ENCODE measurements at places on chromosomes 2 and 18. TPM values are rescaled to one million over a fixed set of nuclear protein-coding genes. Genes with fewer than 3 reads are reported as not detected.
A peak's percentile ranks its signal among the peaks of the same experiment; 100 is the strongest.

- no peak overlapping the region for H3K27ac ChIP-seq
- DNase-seq, result peak; percentile 1
Measured at GRCh38 chr2:54455131-54455562, 980 bp upstream of the SPTBN1 start.

DNA sequence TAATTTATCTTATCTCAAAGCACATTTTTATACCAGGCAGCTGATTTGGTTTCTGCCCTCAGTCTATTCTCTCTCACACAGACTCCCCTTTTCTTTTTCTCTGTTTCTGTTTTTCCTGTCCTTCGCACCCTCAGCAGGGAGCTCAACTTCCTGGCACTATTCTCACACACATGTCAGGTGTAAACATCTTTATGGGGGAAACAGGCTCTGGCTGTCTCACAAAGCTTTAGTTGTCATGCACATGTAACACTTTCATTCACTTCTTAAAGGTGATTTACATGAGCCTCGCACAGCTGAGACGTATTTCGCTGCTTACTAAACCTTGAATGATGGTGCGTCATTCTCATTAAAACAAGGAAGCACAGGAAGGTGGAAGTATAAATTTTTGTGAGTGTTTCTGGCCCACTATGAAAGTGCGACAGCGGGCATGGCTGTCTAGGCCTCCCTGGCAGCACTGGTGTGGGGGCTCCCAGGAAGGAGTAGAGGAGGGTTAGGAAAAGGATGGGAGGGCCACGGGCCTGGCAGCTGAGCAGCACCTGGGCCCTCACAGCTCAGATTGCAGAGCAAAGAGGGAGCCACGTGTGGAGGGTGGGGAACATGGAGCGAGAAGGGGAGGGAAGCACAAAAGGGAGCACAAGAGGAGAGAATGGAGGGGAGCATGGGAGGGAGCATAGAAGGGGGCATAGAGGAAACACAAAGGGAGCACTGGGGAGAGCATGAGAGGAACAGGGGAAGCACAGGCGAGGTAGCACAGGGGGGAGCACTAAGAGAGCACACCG lies 46.2 kb upstream of the SNTG2 start:
- no peak for DNase-seq
- no peak overlapping the region for H3K4me3 ChIP-seq
- H3K27ac ChIP-seq, result no peak overlapping the region
- H3K4me1 ChIP-seq, result no peaks in the 10 kb centered on the region

Gene IL36RN
- total RNA-seq, result not detected

Gene SPDYA
- 1.5 TPM for total RNA-seq

Gene UGT1A8
- not detected for total RNA-seq

GRCh38 chr2:170360546-170361089 lies 182.7 kb downstream of the MYO3B start:
- DNase-seq, result no peak
- no peak overlapping the region for H3K4me3 ChIP-seq
- H3K27ac ChIP-seq, result no peak overlapping the region
- peaks cover 43% of the 10 kb centered on the region for H3K4me1 ChIP-seq

DNA sequence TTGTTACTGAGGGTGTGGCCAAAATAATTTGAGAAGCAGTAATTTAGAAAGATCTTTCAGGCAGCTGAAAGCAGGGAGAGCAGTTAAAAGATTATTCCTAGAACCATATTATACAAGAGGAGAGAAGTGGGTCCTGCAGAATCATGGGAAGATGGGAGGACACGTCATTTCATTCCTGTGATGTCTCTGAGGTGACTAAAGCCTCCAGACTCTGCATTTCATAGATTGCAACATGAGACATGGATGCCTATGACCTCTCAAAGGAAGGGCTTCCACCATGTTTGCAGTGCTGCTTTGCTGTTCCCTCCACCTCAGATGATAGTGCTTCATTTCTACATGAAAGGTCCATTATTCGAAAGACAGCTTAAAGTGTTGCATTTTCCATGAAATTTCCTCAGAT lies 788.4 kb downstream of the TSN start:
- no peaks in the 10 kb centered on the region for H3K4me1 ChIP-seq
- no peaks in the 10 kb centered on the region for H3K36me3 ChIP-seq
- H3K4me3 ChIP-seq, result no peak overlapping the region
- H3K27ac ChIP-seq, result no peak overlapping the region

- H3K4me3 ChIP-seq, result no peak overlapping the region
- H3K4me1 ChIP-seq, result no peaks in the 10 kb centered on the region
- no peaks in the 10 kb centered on the region for H3K27me3 ChIP-seq
Measured at GRCh38 chr2:233009661-233010060, 3.4 kb downstream of the NGEF start.

DNA sequence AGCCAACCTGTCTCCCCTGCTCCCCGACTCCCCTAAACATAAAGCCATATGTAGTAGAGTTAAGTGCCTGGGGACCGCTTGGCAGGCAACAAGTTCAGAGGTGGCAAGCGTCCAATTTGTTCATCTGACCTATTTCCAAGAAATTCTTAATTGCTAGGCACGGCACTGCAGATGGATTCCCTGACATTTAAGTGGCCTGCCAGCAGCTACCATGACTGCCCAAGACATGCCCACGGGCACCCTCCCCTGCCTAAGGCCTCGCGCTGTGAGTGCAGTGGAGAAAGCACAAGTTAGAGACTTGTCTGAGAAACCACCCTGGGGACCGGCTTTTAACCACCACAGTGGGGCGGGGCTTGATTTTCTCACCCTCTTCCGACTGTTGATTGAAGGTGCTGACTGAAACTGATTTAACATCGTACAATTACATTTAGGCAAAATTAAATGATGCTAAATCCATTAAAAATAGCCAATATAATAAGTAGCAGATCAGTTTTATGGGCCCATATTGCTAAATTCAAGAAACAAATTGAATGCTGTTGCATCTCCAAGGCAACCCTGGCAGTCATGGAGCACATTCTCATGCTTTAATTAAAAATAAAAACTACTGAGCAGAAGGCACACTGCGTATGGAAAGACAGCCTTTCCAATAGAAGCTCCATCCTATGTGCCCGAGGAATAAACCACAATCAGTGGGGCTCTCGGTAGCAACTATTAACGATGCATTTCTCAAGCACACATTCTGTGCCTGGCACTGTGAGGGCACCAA lies 163.6 kb upstream of the ACAA2 start:
- no peaks in the 10 kb centered on the region for H3K4me1 ChIP-seq
- H3K4me3 ChIP-seq, result no peak overlapping the region
- peaks cover 7% of the 10 kb centered on the region for H3K27me3 ChIP-seq

DNA sequence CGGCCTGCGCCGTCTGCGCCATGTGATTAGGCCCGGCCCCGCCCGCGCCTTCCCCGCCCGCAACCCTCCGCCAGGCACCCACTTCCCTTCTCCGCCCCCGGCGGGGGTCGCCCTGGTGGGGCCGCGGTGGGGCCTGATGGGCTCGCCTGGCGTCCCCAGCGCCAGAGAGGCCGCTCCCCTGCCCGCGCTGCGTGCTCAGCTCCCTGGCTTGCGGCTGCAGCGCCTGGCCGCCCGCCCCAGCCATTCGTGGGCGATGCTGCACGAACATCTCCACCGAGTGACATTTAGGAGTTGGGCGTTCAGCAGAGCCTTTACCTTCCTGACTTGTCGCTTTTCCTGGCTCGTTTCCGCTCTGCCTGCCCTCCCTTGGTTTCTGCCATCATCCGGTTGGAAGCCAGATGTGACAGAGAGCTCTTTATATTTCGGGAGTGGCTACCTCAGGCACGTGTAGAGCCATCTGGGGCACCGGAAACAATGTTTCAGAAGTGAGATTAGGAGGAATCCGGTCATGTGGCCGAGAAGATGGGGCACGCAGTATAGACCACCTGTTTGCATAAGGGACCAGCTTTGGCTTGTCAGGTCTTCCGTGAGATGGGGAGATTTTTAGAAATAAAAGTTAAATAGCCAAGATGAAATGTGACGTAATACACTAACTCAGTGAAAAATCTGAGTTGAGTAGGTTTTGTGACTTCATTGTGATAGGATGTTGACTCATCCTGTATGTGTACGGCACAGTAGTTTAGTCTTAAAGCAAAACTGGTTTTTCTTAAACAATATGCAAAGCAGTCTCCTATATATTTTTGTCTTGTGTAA lies 1.2 kb downstream of the GLS start:
- H3K4me1 ChIP-seq, result peaks cover 35% of the 10 kb centered on the region
- H3K27me3 ChIP-seq, result no peaks in the 10 kb centered on the region
- H3K4me3 ChIP-seq, result peak overlapping the region; percentile 94

DNA sequence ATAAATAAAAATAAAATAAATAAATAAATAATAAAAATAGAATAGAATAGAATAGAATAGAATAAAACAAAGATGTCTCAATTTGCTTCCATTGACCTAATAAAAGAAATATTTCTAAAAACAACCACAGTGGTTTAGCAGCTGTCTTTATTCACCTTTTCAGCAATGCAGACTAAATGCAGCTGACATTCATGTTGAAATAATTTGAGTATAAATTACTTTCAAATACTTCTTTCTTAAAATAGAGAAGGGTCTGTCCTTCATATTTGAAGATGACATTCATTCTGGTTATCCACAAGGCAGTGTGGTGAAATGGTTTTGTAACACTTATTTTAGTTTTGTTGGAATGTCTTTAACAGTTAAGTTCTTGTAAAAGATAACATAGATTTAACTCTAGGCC lies 469.4 kb downstream of the IRS1 start:
- no peaks in the 10 kb centered on the region for H3K27me3 ChIP-seq
- H3K4me1 ChIP-seq, result no peaks in the 10 kb centered on the region
- no peak overlapping the region for H3K4me3 ChIP-seq

DNA sequence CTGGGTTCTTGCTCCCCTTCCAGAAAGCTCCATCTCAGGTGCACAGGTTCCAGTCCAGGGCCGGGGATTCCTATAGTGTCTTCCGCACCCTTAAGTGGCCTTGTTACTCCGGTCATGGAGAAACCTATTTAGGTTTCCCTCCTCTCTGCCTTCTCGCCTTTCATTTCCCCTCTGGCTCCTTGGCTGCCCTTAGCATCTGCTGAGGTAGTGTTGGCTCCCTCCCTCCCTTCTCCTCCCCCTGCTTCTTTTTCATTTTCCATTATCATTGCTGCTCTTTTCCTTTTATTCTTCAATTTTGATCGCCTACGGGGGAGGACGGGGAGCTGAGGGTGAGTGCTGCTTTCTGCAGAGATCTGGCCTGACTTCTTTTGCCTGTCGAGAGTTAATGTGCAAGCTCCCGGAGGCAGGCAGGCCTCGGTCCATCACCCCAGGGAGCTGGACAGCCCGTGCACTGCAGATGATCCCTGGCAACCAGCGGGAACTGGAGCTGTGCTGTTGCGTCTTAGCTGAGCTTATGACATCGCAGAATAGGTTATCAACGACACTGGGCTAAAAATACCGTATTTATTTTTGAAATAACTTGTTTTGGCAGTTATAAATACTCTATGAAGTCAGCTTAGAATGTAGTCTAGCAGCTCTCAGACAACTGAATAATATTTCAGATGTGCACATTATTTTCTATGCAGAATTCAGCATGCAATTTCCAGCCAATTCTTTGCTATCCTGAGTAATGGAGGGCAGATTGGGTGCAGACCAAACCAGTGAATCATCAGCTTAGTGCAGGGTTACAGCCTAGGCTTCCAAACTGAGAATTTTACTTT lies 141.9 kb downstream of the SLC4A3 start:
- no peak overlapping the region for H3K27ac ChIP-seq
- H3K4me3 ChIP-seq, result no peak overlapping the region
- H3K36me3 ChIP-seq, result no peaks in the 10 kb centered on the region
- no peaks in the 10 kb centered on the region for H3K27me3 ChIP-seq
- no peaks in the 10 kb centered on the region for H3K4me1 ChIP-seq
- DNase-seq, result no peak

- DNase-seq, result no peak
- H3K36me3 ChIP-seq, result peaks cover 7% of the 10 kb centered on the region
- peak overlapping the region; percentile 47 for H3K27ac ChIP-seq
- H3K4me3 ChIP-seq, result peak overlapping the region; percentile 94
- no peaks in the 10 kb centered on the region for H3K27me3 ChIP-seq
- H3K4me1 ChIP-seq, result peaks cover 75% of the 10 kb centered on the region
Measured at GRCh38 chr2:84878896-84879583, 1.8 kb downstream of the TRABD2A start.

Gene ZNF24
- total RNA-seq, result 57.8 TPM

- no peaks in the 10 kb centered on the region for H3K4me1 ChIP-seq
- peaks cover 19% of the 10 kb centered on the region for H3K27me3 ChIP-seq
- no peaks in the 10 kb centered on the region for H3K36me3 ChIP-seq
- no peak overlapping the region for H3K4me3 ChIP-seq
Measured at GRCh38 chr2:44771522-44771921, 170.0 kb upstream of the SIX3 start.

GRCh38 chr18:54033052-54033451 lies 191.4 kb downstream of the MBD2 start:
- no peak overlapping the region for H3K4me3 ChIP-seq
- H3K4me1 ChIP-seq, result no peaks in the 10 kb centered on the region
- H3K27me3 ChIP-seq, result peaks cover 4% of the 10 kb centered on the region
- no peaks in the 10 kb centered on the region for H3K36me3 ChIP-seq
- H3K27ac ChIP-seq, result no peak overlapping the region
- no peak for DNase-seq

Gene IL1F10
- total RNA-seq, result not detected

Gene SOX11
- not detected for total RNA-seq

GRCh38 chr2:128322715-128323554 lies 4.3 kb upstream of the HS6ST1 start:
- peaks cover 7% of the 10 kb centered on the region for H3K4me1 ChIP-seq
- peaks cover 12% of the 10 kb centered on the region for H3K27me3 ChIP-seq
- H3K36me3 ChIP-seq, result no peaks in the 10 kb centered on the region
- H3K27ac ChIP-seq, result no peak overlapping the region
- peak overlapping the region; percentile 71 for H3K4me3 ChIP-seq

Gene L3MBTL4
- total RNA-seq, result 0.12 TPM

- no peaks in the 10 kb centered on the region for H3K36me3 ChIP-seq
- H3K27me3 ChIP-seq, result no peaks in the 10 kb centered on the region
- no peak for DNase-seq
- no peak overlapping the region for H3K4me3 ChIP-seq
- peaks cover 33% of the 10 kb centered on the region for H3K4me1 ChIP-seq
- H3K27ac ChIP-seq, result no peak overlapping the region
Measured at GRCh38 chr2:189281201-189281600, 101.6 kb upstream of the COL5A2 start.
